Effector CD8-positive, alpha-beta T cell (primary cell): ENCODE measurements at places on chromosomes 12 and 14.

DNA sequence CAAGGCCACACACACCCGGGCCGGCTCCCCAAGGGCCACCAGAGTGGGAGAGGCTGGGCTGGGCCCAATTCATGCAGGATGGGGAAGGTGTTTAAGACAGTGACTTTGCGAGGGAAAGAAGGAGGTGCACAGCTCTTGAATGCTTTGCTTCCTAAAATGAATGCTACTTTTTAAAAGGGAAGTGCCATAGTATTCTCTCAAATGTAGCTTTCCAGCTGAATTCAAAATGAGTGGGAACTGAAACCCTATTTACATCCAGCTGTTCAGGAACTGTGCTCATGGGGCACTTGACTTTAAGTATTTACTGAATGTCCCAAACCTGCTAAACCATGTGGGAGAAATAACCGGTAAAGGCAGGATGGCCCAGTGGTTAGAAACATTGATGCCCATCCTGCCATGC lies 7.6 kb downstream of the ITPK1 start:
- DNase-seq: no peak

DNA sequence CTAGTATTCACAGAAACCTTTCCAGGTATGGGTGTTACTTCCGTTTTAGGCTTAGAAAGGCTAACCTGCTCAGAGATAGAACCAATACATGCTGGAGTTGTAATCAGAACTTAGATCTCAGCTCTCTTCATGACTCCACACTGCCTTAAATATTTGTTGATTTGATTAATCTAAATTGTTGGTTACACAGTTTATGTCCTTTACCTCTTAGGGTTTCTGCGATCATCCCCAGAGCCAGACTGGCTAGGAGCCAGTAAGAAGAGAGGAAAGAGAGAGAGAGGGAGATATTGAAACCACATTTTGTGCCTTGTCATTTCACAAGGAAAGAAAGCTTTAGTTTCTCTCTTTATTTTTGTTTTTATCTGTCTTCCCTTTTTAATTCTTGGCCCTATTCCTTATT lies 16.8 kb upstream of the MGP start:
- DNase-seq: no peak

- DNase-seq: no peak
Measured at GRCh38 chr12:32455607-32456071, 56.3 kb downstream of the FGD4 start.

DNA sequence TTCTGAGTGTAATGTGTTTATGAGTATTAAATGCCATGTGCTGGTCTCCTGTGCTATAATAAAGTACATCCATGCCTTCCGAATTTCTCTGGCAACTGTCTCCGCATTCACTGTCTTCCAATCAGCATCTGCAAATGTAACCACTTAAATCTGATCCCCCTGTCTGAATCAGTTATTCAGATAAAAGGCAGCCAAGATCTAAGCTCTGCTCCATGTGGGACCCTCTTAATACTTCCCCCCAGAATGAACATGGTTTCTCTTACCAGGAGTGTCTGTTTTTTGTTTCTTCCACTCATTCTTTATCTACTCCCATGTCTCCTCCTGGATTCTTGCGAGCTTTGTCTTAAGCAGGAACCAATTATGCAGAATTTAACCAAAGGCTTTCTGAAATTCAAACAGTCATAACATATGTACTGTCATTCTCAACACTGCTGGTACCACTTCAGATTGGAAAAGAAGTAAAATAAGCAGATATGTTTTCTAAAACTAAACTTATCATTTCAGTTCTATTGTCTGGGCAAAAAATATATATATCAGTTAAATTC lies 996.7 kb upstream of the FLRT2 start:
- DNase-seq: no peak

DNA sequence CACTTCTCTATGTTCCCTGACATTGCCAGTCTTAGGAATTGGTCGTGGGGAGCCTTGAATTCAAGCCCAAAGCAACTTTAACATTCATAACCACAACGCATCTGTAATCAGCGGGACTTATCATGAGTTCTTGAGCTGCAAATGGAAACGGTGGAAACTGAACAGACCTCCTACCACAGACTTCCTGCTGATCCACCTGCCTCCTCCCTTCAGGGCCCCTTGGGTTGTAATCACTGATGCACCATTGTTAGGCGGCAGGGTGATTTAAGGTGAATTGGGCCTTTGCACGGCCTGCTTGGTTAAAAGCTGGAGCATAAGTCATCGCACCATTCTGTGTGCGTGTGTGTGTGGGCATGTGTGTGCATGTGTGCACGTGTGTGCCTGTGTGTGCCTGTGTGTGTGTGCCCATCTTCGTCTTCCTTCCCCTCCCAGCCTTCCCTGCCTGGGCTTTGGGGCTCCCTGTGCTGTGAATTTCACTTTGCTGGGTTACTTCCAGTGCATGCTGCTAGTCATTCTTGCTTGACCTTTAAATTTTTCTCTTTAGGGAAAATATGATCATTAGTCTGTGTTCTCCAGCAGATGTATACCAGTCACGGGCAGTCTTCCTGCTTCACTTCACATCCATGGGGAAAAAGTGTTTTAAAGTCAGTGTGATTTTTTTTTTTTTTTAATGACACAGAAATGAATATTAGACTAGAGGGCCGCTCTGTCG lies 29.1 kb downstream of the CHST11 start:
- no peak for DNase-seq

DNA sequence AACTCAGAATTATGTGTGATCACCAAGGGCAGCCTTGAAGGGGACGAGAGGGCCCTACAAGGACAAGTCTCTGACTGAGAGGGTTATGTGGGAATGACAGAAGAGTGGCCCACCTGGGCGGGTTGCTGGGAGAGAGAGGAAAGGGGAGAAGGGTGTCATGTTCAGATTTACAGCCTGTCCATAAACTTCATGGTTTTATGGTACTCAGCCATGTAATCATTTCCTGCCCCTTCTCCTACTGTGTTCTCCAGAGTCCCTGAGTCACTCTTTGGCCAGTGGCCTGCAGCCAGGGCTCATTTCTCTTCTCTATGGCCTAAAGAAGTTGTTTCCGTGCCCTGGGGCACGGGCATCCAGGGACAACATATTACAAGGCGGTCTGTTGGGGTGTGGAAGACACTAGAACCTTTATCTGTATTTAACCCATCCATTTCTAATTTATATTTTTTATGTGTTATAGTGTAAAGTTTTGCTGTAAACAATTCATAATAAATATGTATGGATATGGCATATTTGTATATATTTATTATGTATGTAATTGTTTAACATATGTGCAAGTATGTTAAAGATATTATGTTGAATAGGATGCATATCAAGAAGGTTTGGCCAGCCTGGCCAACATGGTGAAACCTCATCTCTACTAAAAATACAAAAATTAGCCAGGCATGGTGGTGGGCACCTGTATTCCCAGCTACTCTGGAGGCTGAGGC lies 26.9 kb downstream of the DDX47 start:
- DNase-seq: no peak

DNA sequence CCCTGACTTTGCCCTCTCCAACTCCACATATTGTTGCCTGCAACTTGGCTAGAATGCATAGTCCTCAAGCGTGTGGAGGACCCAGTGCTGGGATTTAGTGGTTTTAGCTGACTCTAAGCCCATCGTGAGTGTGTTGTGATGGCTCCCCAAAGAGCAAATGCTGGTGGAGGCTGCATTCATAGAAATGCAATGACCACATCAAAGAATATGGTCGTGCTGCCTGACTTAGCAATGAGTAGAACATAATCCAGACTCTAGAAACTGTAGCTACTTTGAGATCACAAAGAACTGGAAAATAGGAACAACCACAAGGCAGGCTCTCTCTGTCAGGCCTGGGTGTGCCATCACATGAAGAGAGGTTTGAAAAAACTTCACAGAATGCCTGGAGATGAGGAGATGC lies 1.3 kb downstream of the DYRK4 start:
- no peak for DNase-seq

- no peak for DNase-seq
Measured at GRCh38 chr14:74685921-74686678, 26.8 kb downstream of the AREL1 start.

DNA sequence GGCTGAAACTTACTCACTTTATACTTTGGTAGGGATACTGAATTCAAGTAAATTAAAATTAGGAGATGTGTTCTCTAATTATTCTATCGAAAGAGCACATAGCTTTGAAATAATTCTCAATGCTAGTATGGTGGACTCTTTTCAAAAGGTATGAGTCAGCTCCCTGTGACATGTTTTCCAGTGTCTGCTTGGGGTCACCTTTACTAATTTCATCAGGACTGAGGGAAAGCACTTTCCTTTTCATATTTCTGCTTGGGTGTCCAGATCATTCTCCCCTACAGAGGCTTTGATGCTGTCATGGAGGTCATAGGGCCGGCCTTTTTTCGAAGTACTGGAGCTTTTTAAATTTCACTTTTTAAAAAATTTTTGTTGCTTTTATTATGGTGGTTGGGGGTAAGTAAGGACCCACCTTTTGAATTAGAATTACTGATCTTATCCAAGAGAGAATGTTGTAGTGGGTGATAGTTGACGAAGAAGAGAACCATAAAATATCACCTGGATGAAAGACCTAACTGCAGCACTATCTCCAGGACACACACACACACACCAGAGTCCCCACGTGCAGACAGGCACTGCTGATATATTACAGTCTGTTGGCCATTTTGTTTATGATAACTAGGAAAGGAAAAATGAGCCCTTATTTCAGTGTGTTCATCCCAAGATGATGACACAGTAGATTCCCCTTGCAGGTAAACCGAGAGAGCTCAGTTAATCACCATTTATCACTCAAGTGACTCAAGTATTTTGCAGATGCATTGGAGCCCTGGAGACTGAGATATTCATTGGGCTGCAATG lies 558.6 kb downstream of the DIO2 start:
- no peak for DNase-seq

GRCh38 chr12:10612984-10613348 lies 443 bp downstream of the MAGOHB start:
- DNase-seq: no peak
